ENCODE measurements at places on chromosomes 7 and 10.

- no peak for DNase-seq
Measured at GRCh38 chr7:111758332-111758731, 196.0 kb upstream of the IMMP2L start.

DNA sequence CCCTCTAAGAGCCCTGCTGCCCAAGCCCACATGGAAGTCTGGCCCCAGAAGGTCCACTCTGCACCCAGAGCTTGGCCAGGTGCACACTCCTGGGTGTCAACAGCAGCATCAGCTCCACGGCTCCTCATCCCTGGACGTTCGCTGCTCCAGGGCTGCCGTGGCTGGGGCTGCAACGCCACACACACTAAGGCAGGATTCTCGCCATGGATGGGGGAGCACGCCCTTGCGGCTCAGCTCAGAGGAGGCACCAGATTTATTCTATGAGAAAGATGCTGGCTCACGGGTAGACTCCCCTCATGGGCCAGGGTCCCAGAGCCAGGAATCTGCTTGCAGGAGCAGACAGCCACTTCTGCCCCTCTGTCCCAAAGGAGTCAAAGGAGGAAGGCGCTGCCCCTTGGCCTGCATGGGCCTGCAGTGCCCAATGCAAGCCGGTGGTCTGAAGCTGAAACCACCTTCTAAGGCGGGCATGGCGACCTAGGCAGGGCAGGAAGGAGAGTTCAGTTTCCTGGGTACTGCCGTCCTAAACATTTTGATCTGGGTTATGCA is 42.1 kb downstream of the CFAP46 start:
- no peak for DNase-seq

GRCh38 chr7:99514050-99514449 is 9.6 kb downstream of the ZKSCAN5 start:
- no peak for DNase-seq

DNA sequence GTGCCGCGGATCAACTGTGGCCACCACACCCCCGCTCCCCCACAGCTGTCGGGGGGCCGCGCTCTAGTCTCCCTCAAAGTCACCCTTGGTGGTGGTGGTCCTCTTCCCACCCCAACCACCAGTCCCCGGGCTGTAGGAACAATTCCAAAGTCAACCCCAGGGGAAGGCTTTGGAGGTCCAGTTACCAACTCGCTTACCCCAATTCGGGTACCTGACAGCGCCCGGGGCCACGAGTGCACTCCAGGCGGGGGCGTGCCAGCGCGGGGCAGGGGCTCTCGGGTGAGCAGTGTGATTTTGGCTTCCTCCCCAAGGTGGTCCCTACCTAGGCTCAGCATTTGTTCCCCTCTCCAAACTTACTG is 584 bp upstream of the ZMIZ1 start:
- DNase-seq, result no peak

DNA sequence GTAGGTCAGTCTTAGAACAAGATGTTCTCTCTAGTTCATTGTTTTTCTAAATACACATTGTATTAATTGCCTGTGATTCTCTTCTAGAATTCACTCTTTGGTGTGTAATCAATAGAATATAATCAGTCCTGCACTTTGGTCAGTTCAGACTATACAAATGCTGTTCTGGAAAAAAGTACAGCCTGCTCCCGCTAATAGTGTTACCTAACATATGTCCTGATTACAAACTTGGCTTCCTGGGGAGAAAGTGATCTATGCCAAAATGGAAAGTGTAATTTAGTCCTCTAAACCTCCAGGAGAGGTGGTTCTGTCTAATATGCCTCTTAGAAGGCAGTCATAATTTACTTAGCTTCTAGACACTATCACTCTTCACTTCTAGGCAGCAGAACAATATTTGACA is 215.5 kb downstream of the SEMA3D start:
- no peak for DNase-seq

DNA sequence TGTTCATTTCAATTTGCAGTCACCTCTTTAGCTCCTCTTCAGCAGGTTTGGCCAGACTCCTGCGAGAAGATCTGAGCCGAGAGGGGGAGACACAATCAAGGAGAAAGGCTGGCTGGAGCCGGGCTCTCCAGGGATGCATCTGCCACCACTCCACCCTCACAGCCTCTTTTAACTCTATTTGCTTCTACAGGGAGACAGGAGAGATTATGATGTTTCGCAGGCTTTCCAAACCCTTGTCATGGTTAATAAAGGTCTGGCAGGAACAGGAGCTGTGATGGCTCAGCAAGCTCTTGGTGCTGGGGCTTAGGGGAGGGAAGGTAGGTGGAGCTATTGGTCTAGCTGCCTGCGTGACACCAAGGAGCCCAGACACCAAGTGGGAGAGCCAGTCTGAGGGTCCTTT is 448.1 kb upstream of the PODXL start:
- no peak for DNase-seq

- no peak for DNase-seq
Measured at GRCh38 chr7:135769005-135769802, 20.6 kb upstream of the FAM180A start.

DNA sequence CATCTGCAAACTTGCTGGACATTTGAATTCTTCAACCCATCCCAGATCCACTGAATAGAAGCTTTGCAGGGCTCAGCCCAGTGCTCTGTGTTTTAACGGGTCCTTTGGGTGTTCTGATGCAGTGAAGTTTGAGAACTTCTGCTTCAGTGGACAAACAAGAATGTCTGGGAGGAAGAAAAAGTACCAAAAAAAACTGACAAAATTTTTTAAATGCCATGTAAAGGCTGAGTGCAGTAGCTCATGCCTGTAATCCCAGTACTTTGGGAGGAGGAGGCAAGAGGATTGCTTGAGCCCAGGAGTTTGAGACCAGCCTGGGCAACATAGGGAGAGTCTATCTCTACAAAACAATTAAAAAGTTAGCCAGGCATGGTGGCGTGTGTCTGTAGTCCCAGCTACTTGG is 51.8 kb upstream of the FRMD4A start:
- no peak for DNase-seq
